ENCODE measurements at places on chromosomes 12 and 14. TPM values are rescaled to one million over a fixed set of nuclear protein-coding genes. Genes with fewer than 3 reads are reported as not detected.
A peak's percentile ranks its signal among the peaks of the same experiment; 100 is the strongest.

ZNF385A gene
- total RNA-seq = 39.3 TPM

MYO1H gene
- 0.83 TPM for total RNA-seq

DNA sequence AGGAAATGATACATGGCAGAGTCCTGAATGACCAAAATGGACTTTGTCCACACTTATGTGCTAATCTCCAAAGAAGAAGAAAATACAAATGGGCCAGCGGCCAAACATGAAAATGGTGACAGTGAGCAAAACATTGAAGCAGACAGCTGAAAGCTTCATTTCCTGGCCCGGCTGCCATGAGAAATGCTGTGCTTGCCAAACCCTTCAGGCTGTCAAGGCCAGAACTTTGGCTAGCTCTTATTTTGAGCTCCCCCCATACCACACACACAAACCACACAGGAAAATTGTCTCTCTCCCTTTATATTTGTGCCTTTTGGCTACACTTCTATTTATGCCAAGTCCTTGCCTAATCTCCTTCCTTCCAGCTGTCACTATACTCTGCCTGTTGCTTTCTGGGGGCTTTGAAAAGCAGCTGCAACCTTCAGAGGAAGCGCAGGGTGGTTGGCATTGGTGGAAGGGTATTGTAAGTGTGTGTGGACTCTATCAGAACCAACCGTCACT, 323.8 kb downstream of the RAD51B start:
- peaks cover 12% of the 10 kb centered on the region for H3K4me1 ChIP-seq
- peak overlapping the region; percentile 88 for H3K27ac ChIP-seq
- no peaks in the 10 kb centered on the region for H3K36me3 ChIP-seq
- no peaks in the 10 kb centered on the region for H3K27me3 ChIP-seq

SRRM4 gene
- total RNA-seq = not detected

PLA2G1B gene
- not detected for total RNA-seq

OTOGL gene
- total RNA-seq = 0.57 TPM

DNA sequence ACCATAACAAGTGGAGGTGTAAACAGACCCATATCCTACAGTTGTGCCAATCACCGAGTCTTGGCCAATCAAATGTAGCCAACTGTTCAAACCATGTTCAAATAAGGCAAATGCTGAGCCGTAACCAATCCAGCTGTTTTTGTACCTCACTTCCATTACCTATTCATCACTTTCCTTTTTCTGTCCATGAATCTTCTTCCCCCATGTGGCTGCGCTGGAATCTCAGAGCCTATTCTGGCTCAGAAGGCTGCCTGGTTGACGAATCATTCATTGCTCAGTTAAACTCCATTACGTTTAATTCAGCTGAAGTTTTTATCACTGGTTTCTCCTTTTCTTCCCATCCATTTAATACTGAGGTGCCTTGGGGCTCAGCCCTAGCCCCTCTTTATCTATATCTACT, 71.1 kb downstream of the TBC1D30 start:
- no peaks in the 10 kb centered on the region for H3K4me1 ChIP-seq
- H3K4me3 ChIP-seq = no peak overlapping the region

ZFHX2 gene
- under 0.01 TPM for total RNA-seq

NCKAP5L gene
- 9.3 TPM for total RNA-seq

DNA sequence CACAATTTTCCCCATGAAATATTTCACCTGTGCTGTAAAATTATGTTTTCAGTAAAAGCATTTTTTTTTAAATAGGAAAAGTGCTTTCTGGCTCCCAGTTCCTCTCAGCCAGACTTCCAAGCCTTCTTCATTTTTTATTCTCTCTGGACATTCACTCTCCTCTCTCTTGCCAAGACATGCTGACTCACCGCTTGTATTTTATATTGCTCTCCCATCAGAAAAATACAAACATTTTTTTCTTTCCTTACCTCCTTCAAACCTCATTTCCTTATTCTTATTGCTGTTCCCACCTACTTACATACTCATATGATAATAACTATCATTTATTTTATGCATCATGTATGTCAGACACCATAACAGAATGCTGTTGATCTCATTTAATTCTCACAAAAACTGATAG, 37.7 kb upstream of the ZNF641 start:
- no peaks in the 10 kb centered on the region for H3K36me3 ChIP-seq
- no peaks in the 10 kb centered on the region for H3K4me1 ChIP-seq
- no peak overlapping the region for H3K27ac ChIP-seq
- DNase-seq = no peak
- H3K4me3 ChIP-seq = no peak overlapping the region

GRCh38 chr14:77302926-77303325, 17.8 kb downstream of the POMT2 start:
- peaks cover 10% of the 10 kb centered on the region for H3K36me3 ChIP-seq
- H3K4me1 ChIP-seq = peaks cover 33% of the 10 kb centered on the region
- no peak overlapping the region for H3K27ac ChIP-seq

DNA sequence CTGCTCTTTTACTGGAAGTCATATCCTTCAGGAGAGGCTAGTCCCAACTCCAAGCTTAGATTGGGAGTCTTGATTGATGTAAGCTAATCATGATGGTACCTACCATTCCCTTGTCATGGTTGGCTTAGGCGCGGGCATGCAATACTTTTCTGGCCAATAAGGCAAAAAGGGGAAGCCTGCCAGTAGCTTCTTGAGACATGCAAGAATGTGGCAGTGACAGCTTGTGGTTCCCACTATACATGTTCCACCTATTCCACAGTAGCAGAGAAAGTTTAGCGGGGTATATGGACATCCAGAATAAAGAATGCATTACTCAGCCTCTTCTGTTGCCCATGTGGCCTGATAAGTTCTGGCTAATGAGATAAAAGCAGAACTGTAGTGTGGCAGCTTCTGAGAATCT, 55.0 kb downstream of the AP5M1 start:
- H3K4me1 ChIP-seq = no peaks in the 10 kb centered on the region
- no peak overlapping the region for H3K27ac ChIP-seq
- H3K36me3 ChIP-seq = no peaks in the 10 kb centered on the region

DNA sequence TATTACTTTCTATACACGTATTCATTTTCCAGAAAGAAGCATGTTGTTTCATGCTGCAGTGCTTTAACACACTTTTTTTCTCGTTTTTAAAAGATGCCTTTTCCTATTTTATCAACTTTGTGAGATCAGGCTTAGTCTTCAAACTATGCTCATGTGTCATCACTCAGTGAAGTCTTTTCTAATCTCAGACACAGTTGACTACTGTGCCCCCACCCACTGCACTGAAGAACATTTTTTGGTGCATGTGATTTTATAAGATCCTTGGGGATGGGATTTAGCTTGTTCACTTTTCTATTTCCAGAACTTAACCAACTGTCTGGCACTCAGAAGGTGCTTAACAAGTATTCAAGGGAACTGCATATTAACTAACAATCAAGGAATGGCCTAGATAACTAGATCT, 85.5 kb downstream of the CDK17 start:
- H3K27me3 ChIP-seq = no peaks in the 10 kb centered on the region
- DNase-seq = no peak
- H3K4me1 ChIP-seq = peaks cover 22% of the 10 kb centered on the region
- H3K4me3 ChIP-seq = no peak overlapping the region

LBHD2 gene
- 1.1 TPM for total RNA-seq

GRCh38 chr12:27785882-27786570, 6.0 kb upstream of the MANSC4 start:
- H3K27ac ChIP-seq = no peak overlapping the region
- DNase-seq = no peak
- no peaks in the 10 kb centered on the region for H3K36me3 ChIP-seq
- H3K4me3 ChIP-seq = no peak overlapping the region

AMN gene
- 15.9 TPM for total RNA-seq

DNA sequence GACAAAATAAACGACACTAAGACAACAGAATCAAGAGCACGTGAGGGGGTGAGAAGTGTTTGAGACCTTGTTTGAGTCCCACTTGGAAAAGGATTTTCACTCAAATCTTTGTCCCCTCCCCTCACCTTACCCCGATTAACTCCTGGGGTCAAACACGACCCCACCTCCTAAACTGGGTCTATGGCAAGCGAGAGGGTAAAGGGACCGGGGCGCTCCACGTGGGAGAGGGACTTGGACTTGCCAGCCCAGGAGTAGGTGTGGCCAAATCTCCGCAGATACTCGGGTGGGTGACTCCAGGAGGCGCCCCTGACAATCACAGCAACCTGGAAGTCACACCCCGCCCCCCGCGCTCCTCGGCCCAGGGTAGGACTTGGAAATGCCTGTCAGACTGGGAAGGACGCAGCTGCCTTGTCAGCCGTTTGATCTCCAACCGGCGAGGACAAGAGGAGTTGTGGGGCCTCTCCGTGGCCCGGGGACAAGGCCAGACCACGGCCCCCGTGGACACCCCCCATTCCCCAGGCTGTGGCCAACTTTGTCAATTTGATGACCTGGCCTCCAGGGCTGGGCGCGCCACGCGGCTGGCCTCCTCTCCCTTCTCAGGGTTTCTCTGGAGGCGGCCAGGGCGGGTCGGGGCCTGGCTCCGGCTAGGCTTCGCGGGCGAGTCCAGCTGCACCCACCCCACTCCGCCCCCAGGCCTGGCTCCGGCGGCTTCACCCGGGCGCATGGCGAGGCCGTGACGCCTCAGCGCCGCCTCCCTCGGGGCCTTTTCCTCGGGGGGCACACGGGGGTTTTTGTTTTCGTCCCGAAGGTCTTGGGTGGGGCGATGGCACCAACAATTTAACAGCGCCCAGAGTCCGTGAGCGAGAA, 1.1 kb upstream of the BCL11B start:
- H3K4me3 ChIP-seq = peak overlapping the region; percentile 90
- peak overlapping the region; percentile 88 for H3K27ac ChIP-seq
- no peak for DNase-seq
- H3K36me3 ChIP-seq = no peaks in the 10 kb centered on the region
- H3K4me1 ChIP-seq = peaks cover 20% of the 10 kb centered on the region

DNA sequence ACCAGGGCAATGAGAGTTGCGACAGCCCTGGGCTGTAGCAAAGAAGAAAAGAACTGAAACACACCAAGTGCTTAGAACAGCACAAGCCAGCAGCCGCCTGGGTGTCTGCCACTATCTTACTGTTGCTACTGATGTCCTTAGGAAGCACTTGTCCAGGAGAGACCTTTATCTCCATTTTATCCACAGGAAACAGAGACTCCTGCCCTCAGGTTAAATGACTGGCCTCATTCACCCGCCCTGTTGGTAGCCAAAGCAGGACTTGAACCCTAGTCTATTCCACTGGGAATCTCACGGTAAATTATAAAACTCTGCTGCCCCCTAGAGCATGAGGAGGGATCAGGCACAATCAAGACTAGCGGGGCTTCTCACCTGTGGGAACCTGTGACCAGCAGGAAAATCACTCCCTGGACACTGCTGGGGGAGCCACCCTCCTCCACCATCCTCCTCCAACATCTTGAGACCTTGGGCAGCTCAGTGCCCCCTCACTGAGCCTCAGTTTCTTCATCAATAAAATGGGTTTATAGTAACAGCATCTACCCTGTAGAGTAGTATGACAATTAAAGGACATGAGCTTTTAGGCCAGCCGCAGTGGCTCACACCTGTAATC, 20.5 kb upstream of the TESC start:
- no peak overlapping the region for H3K27ac ChIP-seq
- no peaks in the 10 kb centered on the region for H3K27me3 ChIP-seq
- H3K36me3 ChIP-seq = no peaks in the 10 kb centered on the region
- no peaks in the 10 kb centered on the region for H3K4me1 ChIP-seq
- no peak overlapping the region for H3K4me3 ChIP-seq
- DNase-seq = no peak

GRCh38 chr12:51863933-51864832, 15.7 kb upstream of the FIGNL2 start:
- peaks cover 89% of the 10 kb centered on the region for H3K27me3 ChIP-seq
- H3K4me3 ChIP-seq = no peak overlapping the region
- no peak overlapping the region for H3K27ac ChIP-seq
- H3K4me1 ChIP-seq = peaks cover 18% of the 10 kb centered on the region
- no peak for DNase-seq

GRCh38 chr12:51217133-51217967, 512 bp downstream of the POU6F1 start:
- H3K4me1 ChIP-seq = peaks cover 10% of the 10 kb centered on the region
- no peak for DNase-seq
- peak overlapping the region; percentile 98 for H3K27ac ChIP-seq
- no peaks in the 10 kb centered on the region for H3K36me3 ChIP-seq
- H3K4me3 ChIP-seq = peak overlapping the region; percentile 74

NR2C1 gene
- total RNA-seq = 15.3 TPM

ARHGEF40 gene
- 2.1 TPM for total RNA-seq

- no peak overlapping the region for H3K27ac ChIP-seq
- no peaks in the 10 kb centered on the region for H3K27me3 ChIP-seq
- no peak overlapping the region for H3K4me3 ChIP-seq
- DNase-seq = no peak
Observed at GRCh38 chr12:133120385-133121191, 9.5 kb downstream of the ZNF891 start.

DNA sequence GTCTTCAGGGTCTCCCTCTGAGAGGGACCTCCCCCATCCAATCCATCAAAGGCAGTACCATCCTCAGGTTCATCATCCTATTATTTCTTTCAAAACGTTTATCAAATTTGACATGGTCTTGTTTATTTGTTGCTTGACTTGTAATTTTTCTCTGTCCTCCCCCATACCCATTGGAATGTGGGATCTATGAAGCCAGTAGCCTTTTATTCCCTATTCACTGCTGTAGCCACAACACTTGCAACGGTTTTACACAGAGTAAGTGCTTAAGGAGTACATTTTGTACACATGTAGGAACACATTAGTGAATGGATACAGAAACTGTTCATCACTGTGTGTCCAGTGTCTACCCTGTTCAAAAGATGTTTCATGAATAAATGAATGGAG, 41.5 kb downstream of the IGF1 start:
- H3K36me3 ChIP-seq = no peaks in the 10 kb centered on the region
- H3K27ac ChIP-seq = peak overlapping the region; percentile 11
- no peak overlapping the region for H3K4me3 ChIP-seq
- H3K4me1 ChIP-seq = no peaks in the 10 kb centered on the region
- H3K27me3 ChIP-seq = no peaks in the 10 kb centered on the region
- DNase-seq = no peak

CCDC197 gene
- total RNA-seq = not detected

GRCh38 chr12:119311878-119312277, 22.7 kb upstream of the CCDC60 start:
- H3K4me1 ChIP-seq = peaks cover 17% of the 10 kb centered on the region
- H3K4me3 ChIP-seq = no peak overlapping the region

SERPINA3 gene
- 99.0 TPM for total RNA-seq

GRCh38 chr12:104049903-104050356, at the start of gene GLT8D2:
Gene GLT8D2, minus strand, starts transcription at chr12:104050187. Its CDS starts 30,539 bp downstream, at chr12:104019648.
- DNase-seq = no peak
- H3K4me1 ChIP-seq = peaks cover 31% of the 10 kb centered on the region
- no peak within 1 kb of the TSS for H3K27ac ChIP-seq
- H3K4me3 ChIP-seq = peak within 1 kb of the TSS; percentile 45

GRCh38 chr12:119068129-119068856, 87.0 kb downstream of the SRRM4 start:
- H3K27ac ChIP-seq = no peak overlapping the region
- no peaks in the 10 kb centered on the region for H3K4me1 ChIP-seq
- DNase-seq = no peak
- H3K4me3 ChIP-seq = no peak overlapping the region
- H3K27me3 ChIP-seq = peaks cover 60% of the 10 kb centered on the region

TEX52 gene
- total RNA-seq = not detected

- no peak overlapping the region for H3K27ac ChIP-seq
- no peaks in the 10 kb centered on the region for H3K4me1 ChIP-seq
- H3K27me3 ChIP-seq = no peaks in the 10 kb centered on the region
- no peak overlapping the region for H3K4me3 ChIP-seq
Observed at GRCh38 chr14:102574281-102575159, 17.9 kb upstream of the RCOR1 start.

RNU4-1 gene
- total RNA-seq = under 0.01 TPM
